ENCODE measurements at places on chromosomes 7 and 10. TPM values are rescaled to one million over a fixed set of nuclear protein-coding genes. Genes with fewer than 3 reads are reported as not detected.

HKDC1 gene
- 2.5 TPM for total RNA-seq

NOD1 gene
- total RNA-seq = 14.5 TPM

GCK gene
- total RNA-seq = 1.7 TPM

CARD11 gene
- 2.9 TPM for total RNA-seq

DNA sequence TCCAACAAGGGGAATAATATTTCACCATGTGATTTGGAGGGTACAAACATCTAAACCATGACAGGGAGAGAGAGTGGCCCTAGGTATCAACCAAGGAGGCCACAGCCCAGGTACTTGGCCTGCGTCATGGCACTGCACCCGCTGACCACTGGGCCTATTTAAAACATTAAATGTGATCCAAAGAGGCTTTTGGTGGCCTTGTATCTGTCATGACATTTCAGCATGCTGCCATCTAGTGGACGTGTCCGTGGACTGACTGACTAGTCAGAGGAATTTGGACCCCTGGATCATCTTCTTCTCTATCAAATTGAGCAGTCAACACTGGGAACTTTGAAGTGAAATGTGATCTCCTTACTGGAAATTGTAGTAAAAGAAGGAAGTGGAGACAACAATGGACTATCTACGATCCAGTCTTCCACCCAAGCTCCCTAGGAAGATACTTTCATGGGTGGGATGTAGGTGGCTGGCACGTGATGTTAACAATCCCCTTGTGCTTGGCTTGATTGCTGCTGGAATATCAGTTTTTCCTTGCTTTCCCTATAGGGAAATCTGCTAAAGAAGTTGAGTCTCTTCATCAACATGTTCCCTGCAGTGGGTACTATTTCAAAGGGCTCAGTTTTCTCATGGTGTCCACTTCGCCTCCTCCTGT is 24.6 kb upstream of the ITGA8 start:
- H3K27me3 ChIP-seq = no peaks in the 10 kb centered on the region
- no peaks in the 10 kb centered on the region for H3K4me1 ChIP-seq
- DNase-seq = no peak
- H3K4me3 ChIP-seq = no peak overlapping the region
- H3K36me3 ChIP-seq = no peaks in the 10 kb centered on the region
- H3K27ac ChIP-seq = no peak overlapping the region

DNA sequence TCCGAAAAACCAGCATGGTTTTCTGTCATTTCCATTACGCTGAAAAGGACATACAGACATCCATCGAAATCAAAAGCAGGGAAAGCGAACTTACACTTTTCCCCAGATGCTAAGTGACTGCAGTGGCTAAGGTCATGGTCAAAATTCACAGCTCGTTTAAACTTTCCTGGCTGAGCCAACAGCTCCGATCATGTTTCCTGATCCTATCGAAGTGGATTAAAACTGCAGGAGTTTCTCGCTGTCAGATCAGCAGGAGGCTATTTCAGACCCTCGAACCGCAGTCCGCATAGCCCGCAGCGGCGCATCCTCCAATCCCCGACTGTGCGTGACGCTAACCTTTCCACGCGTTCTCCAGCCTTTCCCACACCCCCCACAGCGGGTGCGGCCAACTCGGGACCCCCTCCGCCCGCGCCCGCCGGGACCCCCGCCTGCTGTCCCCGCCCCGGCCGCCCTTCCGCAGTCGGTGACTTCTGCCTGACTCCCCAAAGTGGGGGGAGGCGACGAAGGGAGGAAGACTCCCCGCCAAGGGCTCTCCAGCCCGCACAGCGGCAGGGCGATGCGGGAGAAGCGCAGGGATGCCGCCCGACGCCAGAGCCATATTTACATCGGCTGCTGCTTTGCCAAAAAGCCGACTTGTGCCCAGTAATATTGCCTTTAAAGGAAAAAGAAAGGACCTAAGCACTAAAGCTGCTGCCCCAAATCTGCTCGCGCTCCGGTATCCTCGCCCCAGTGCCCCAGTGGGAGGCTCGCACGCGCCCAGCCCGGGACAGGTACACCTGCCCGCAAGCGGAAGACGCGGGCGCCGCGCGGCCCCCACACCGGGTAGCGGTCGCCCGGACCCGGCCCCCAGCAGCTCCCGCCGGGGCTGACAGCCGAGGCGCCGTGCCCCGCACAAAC is 1.2 kb downstream of the PIP4K2A start:
- H3K27me3 ChIP-seq = no peaks in the 10 kb centered on the region
- no peak for DNase-seq
- H3K27ac ChIP-seq = peak overlapping the region; percentile 85
- no peaks in the 10 kb centered on the region for H3K36me3 ChIP-seq
- peak overlapping the region; percentile 96 for H3K4me3 ChIP-seq

- DNase-seq = no peak
- H3K4me1 ChIP-seq = no peaks in the 10 kb centered on the region
- no peaks in the 10 kb centered on the region for H3K36me3 ChIP-seq
- H3K27ac ChIP-seq = no peak overlapping the region
- H3K4me3 ChIP-seq = no peak overlapping the region
- no peaks in the 10 kb centered on the region for H3K27me3 ChIP-seq
These were observed 34.9 kb downstream of the PRF1 start for GRCh38 chr10:70567603-70568002.

DNA sequence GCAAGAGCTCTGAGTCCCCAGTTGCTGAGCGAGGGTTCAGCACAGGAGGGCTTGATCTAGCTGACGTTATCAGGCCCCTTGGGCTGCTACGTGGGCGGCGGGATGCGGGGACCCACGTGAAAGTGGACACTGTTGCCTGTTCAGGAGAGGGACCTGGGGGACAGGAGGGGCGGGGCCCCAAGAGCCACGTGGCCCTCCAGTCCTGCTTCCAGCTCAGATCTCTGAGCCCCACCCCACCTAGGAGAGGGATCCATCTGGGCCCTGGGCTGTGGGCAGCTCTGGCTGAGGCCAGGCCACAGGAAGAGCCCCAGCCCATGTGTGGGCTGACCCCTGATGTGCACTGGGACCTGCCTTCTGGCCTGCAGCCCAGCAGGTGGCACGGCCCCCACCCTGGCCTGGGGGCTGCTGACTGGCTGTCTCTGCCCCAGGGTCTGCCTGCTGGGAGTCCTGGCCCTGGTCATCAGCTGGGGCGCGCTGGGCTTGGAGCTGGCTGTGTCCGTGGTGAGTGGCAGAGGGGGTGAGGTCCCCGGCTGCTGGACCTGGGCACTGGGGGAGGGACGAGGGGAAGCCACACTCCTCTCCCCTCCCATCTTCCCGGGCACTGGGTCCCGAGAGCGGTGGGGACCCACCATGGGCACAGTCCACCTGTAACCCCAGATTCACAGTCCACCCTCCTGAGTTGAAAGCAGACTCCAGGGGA is 17.5 kb downstream of the TTYH3 start:
- H3K27me3 ChIP-seq = no peaks in the 10 kb centered on the region
- peaks cover 21% of the 10 kb centered on the region for H3K36me3 ChIP-seq
- no peak overlapping the region for H3K27ac ChIP-seq

- no peaks in the 10 kb centered on the region for H3K4me1 ChIP-seq
- H3K4me3 ChIP-seq = no peak overlapping the region
- H3K27ac ChIP-seq = no peak overlapping the region
These were observed 31.2 kb downstream of the LANCL2 start for GRCh38 chr7:55396233-55396785.

Data from vagina (tissue), 2 donors.